A172 (cell line): ENCODE measurements at places on chromosomes 5 and 9. TPM values are rescaled to one million over a fixed set of nuclear protein-coding genes. Genes with fewer than 3 reads are reported as not detected.
A peak's percentile ranks its signal among the peaks of the same experiment; 100 is the strongest.

GRCh38 chr9:104855807-104856206 is 72.1 kb downstream of the ABCA1 start:
- DNase-seq: no peak

Gene GRM6
- total RNA-seq: not detected in 2 replicates

DNA sequence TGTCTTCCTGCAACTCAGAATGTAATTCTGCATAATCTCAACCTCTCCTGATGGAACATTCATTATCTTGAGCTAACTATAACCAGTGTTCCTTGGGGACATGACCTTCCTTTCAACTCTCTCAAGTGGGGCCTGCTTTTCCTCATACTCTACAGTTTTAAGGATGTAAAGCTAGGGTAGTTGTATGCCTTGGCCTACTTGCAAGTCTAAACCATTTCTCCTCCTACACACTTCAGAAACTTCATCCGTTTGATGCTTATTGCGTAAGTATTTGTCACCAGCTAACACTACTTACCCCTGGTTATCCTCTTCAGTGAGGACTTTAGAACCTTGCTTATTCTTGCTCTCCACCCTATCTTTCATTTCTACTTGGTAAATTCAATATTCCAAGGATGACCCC is 548.9 kb downstream of the HINT1 start:
- no peak for DNase-seq

- DNase-seq: no peak
Measured at GRCh38 chr5:13278811-13279210, 665.7 kb downstream of the DNAH5 start.

DNA sequence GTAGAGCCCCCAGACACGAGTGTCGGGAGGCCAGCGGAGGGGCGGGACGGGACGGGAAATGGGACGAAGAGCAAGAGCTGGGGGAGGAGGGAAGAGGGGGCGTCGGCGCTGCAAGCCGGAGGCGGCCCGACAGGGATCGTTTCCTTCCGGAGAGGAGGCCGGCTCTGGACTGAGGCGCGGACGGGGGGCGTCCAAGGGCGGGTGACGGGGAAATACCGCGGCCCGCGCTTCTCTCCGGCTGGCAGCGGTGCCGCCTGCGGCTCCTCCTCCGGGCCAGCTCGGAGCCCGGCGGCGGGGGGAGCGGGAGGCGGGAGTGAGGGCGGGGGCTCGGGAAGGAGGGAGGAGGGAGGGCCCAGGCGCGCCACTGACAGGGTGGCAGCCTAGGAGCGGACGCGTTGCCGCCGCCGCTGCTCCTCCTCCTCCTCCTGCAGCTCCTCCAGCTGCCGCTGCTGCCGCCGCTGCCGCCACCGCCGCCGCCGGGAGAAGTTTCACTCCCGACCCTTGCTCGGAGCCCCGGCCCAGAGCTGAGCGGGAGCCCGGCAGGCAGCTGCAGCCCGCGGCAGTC is at the start of gene CHSY3:
TSS of gene CHSY3 (plus strand) at position 364 of the 565 bp plus-strand sequence.
- DNase-seq: peak; percentile 78

Gene NRG2
- 2.5 and 3.5 TPM in 2 replicates for total RNA-seq

- DNase-seq: no peak
Measured at GRCh38 chr9:89414670-89415324, 83.1 kb downstream of the SEMA4D start.

Gene LCN15
- total RNA-seq: not detected in 2 replicates

Gene IL5
- not detected in 2 replicates for total RNA-seq

- peak; percentile 75 for DNase-seq
Measured at GRCh38 chr5:78597974-78598371, 50.6 kb downstream of the LHFPL2 start.

GRCh38 chr5:67031057-67031443 is 165.5 kb downstream of the CD180 start:
- no peak for DNase-seq

DNA sequence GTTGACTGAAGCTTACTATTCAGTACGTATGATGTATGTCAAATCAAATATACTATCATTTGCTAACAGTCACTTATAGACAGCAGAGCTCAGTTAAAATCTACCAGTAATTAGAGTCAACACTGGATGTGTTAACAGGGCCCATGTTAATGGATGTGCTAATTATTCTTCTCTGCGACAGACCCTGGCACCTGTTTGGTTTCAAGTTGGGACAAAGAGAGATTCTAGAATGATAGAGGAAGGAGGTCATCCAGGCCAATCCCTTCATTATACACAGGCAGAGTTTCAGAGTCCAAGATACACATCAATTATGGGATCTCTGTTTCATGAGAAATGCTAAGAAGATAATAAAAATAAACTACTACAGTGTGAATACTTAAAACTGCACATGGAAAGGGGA is 615.0 kb downstream of the ZNF608 start:
- no peak for DNase-seq

Gene ZNF483
- 0.53 and 0.77 TPM in 2 replicates for total RNA-seq

DNA sequence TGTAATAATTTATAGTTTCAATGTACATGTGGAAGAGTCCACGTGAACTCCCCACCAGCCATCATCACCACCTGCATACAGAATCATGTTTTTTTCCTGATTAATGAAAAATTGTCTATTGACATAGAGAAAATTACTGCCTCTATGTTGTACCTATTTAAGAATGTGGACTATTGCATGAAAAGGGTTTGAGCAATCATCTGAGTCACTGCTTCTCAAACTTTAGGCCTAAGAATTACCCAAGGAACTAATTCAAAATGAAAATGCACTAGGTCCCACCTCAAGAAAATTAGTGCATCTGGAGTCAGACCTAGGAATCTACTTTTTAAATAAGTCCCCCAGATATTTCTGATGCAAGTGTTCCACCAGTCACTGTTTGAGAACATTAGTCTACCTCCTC is 709.3 kb downstream of the MAT2B start:
- DNase-seq: no peak

Gene MYOZ3
- total RNA-seq: 0.07 and 0.45 TPM in 2 replicates

Gene GPR21
- total RNA-seq: not detected in 2 replicates

GRCh38 chr9:133126697-133127339 is 5.8 kb upstream of the RALGDS start:
- DNase-seq: no peak

DNA sequence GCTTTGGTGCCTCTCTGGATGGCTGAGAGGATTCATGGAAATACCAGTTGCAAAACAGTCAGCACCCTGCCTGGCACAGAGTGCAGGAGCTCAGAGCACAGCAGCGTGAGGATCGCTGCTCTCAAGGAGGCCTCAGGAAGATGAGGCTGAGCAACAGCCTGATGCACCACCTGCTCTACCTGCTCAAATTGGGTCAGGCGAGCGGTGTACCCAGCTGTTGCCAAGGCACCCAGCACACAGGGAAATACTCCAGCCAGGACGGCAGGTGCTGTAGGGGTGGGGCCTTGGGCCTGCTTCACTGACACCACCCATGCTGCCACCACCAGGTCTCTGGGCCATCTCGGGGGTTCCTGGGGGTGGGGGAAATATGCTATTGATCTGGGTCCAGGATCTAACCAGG is 4.3 kb downstream of the EEIG1 start:
- no peak for DNase-seq

GRCh38 chr9:85884256-85884655 is 56.7 kb upstream of the NAA35 start:
- no peak for DNase-seq

- DNase-seq: no peak
Measured at GRCh38 chr5:96579711-96580110, 82.5 kb upstream of the CAST start.

DNA sequence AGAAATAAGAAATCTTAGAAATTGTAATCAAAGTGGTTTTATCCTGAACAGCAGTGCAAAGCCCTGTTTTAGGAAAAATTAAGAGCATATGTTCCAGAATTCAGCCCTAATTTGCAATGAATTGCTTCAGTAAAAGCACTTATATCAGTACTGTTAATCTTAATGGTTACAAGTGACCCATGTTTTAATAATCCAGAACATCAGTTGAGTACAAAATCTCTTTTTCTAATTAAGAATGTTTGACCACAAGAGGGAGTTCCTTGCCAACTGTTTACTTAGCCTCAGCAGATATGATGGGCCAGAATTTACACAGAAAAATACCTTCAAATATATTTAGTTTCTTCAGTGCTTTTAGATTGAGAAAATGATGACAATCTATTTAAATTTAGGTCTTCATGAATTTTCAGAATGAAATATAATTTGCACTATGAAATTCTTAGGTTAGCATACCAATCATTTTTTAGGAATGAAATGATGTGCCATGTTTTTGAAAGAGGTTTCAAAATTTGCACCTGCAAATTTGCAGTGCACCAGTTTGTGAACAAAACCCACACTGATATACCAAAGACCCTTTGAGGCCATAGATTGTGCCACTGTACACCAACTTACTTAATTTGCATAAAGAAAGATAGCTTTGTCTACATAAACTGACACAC is 926.3 kb upstream of the ARRDC3 start:
- peak; percentile 40 for DNase-seq

DNA sequence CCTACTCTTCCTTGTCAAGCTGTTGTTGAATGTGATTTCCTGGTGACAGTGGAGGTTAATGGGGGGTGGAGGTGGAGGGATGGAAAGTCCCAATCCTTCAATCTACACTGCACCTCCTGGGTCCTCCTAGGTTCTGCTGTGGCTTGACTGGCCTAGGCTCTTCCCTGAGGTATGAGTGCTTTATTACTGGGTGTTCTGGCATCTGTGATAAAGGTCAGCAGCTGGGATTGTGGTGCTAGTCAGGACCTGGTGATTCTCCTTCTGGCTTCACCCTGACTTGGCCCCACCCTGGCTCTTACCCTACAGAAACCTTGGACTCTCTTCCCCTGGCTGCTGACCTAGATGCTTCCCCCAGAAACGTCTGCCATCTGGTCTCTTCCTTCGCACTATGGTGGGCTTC is 194.3 kb downstream of the ARHGEF28 start:
- no peak for DNase-seq

- DNase-seq: no peak
Measured at GRCh38 chr5:159478950-159479349, 148.7 kb upstream of the IL12B start.

Gene INSYN2B
- 15.6 and 16.3 TPM in 2 replicates for total RNA-seq

Gene AHRR
- total RNA-seq: 1.2 and 1.4 TPM in 2 replicates

Gene CARTPT
- not detected in 2 replicates for total RNA-seq

- no peak for DNase-seq
Measured at GRCh38 chr5:140998921-140999410, 32.7 kb downstream of the PCDHAC2 start.

- peak; percentile 4 for DNase-seq
Measured at GRCh38 chr5:41656597-41656996, 146.2 kb upstream of the PLCXD3 start.

DNA sequence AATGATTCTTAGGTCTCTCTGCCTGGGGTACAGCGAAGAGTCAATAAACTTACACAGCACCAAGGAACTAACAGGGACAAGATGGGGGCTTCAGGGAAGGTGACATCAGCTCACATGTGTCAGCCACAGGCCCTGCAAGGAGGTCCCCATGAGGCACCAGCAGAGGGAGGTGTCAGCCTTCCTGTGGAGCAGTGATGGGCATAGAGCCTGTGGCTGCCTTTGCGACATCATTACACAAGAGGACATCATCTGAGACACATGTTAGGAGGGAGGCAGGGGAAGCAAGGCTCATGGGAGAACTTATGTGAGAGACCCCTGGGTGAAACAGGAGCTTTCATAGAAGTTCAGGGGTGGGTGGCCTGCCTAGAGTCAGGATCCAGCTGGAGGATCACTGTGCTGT is 389.6 kb downstream of the SEMA5A start:
- peak; percentile 30 for DNase-seq

Gene FREM1
- total RNA-seq: 0.14 TPM in 1 of 2 replicates, not detected in the other

DNA sequence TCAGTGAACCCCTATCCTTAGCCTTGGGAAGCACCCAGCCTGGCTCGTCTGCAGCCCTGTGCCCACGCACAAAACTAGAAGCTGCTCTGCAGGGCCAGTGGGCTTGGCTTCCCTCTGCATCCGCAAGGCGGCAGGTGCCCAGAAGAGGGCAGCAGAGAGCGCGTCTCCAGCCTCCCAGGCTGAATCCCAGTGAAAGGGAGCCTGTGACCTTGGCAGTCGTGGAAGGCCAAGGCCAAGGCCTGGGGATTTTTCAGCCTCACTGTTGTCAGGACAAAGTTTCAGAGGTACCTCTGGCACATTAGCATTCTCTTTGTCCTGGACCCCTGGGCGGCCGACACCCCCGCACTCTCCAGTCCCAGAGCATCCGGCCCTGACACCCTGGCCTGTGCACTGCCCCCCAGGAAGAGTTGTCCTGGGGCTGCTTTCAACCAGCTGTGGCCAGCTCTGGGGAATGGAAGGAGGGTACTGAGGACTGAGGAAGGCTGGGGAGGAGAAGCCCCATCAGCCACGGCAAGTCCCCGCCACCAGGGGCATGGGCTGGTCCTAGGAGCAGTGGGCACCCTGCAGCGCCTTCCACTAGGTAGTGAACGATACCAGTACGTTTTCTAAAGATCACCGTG is 63.6 kb upstream of the IL17B start:
- peak; percentile 69 for DNase-seq

GRCh38 chr5:37539459-37539858 is 160.3 kb downstream of the WDR70 start:
- no peak for DNase-seq

DNA sequence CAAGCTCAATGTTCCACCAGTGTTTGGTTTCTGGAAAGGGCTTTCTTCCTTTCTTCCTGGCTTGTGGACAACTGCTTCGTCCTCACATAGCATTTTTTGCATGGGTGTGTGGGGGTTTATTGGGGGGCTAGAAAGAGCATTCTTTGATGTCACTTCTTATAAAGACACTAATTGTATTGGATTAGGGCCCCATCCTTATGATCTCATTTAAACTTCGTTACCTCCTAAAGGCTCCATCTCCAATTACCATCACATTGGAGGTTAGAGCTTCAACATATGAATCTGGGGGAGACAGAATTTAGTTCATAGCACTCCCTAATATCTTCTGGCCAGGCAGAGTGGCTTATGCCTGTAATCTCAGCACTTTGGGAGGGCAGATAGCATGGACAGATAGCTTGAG is 6.1 kb upstream of the MACROH2A1 start:
- DNase-seq: no peak

Gene C5orf34
- total RNA-seq: 13.0 and 18.8 TPM in 2 replicates

DNA sequence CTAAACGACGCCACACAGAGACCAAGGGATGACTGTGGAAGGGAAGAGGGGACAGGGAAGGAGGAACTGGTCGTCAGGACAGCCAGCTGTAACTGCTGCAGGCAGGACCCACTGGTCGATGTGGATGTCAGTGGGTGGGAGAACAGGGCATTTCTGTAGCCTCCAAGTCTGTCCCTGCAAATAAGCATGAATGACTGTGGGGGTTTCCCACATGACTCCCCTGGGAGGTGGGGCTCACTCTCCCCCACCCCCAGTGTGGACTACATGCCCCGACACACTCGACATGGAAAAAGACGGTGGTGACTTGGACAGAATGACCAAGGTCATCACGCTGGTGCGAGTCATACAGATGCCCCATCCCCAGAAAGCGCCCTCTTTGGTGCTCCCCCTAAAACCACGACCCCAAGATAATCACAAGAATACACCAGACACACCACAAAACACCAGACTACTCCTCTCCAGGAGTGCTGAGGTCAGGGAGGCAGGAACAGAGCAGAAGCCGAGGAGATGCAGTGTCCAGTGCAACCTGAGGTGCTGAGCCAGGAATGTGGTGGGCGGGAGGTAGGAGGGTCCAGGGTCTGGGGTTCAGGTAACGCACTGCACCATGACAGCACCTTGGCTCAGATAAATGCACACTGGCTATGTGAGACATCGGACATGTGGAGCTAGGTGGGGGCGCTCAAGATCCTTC is 64.9 kb downstream of the SECISBP2 start:
- no peak for DNase-seq
